ENCODE measurements at places on chromosomes 6 and 20. TPM values are rescaled to one million over a fixed set of nuclear protein-coding genes. Genes with fewer than 3 reads are reported as not detected.

The CPXM1 gene
- total RNA-seq, result 0.50 TPM

The FAM217A gene
- not detected for total RNA-seq

The PREX1 gene
- 3.1 TPM for total RNA-seq

- H3K4me3 ChIP-seq, result no peak overlapping the region
- H3K36me3 ChIP-seq, result no peaks in the 10 kb centered on the region
- DNase-seq, result peak; percentile 82
- no peaks in the 10 kb centered on the region for H3K27me3 ChIP-seq
- H3K4me1 ChIP-seq, result no peaks in the 10 kb centered on the region
Measured at GRCh38 chr6:154962753-154963152, 32.4 kb upstream of the TIAM2 start.

GRCh38 chr6:32181915-32182529 lies 2.0 kb downstream of the AGER start:
- H3K27me3 ChIP-seq, result no peaks in the 10 kb centered on the region
- DNase-seq, result no peak
- H3K27ac ChIP-seq, result no peak overlapping the region
- H3K4me3 ChIP-seq, result no peak overlapping the region
- peaks cover 3% of the 10 kb centered on the region for H3K4me1 ChIP-seq
- H3K36me3 ChIP-seq, result peaks cover 10% of the 10 kb centered on the region

The CCDC28A gene
- 20.3 TPM for total RNA-seq

The ANKRD66 gene
- total RNA-seq, result not detected

The HRH3 gene
- total RNA-seq, result not detected

DNA sequence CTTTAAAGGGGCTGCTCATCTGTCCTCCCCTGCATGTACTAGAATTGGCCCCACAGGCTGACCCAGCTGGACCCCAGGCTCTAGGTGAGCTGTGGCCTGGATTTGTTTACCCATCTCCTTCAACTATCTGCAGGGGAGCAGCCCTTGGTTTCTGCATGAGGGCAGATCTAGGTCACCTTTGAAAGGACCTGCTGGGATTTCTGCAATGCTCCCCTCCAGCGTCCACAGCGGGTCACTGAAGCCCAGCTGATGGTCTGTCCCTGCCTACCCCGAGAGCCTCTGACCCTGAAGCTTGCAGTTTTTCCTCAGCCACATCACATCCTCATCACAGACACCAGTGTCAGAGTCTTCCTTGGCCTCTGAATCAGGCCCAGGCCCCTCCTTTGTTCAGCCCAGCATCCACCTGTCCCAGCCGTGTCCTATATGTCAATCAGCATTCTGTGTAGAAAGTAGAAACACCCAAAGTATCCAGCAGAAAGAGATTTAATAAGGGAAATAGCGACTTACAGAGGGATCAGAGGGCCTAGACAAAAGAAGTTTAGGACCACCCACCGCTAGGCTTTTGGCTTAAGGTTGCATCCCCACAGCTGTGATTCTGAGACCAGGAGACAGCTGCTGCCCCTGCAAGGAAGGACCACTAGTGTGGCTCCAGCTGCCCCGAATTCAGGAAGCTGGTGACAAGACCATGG lies 243.1 kb downstream of the LRFN2 start:
- no peak overlapping the region for H3K4me3 ChIP-seq
- no peak for DNase-seq
- H3K36me3 ChIP-seq, result no peaks in the 10 kb centered on the region
- H3K27me3 ChIP-seq, result no peaks in the 10 kb centered on the region

- peak; percentile 49 for DNase-seq
- no peak overlapping the region for H3K4me3 ChIP-seq
- H3K4me1 ChIP-seq, result peaks cover 6% of the 10 kb centered on the region
- no peaks in the 10 kb centered on the region for H3K27me3 ChIP-seq
- H3K36me3 ChIP-seq, result peaks cover 16% of the 10 kb centered on the region
Measured at GRCh38 chr20:2859330-2860121, 13.8 kb upstream of the PTPRA start.

DNA sequence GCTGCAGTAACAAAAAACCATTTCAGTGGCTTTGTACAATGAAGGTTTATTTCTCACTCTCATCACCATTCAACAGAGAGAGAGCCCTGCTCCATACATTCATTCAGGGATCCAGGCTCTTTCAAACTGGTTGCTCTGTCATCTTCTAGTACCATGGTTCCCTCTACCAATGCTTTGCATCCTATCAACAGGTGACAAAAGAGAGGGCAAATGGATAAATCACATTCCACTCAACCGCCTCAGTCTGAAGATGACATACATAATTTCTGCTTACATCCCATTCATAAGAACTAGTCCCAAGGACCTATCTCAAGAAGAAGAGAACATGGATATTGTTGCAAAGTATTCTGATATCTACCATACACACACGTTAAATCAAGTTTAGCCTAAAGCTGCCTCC lies 51.6 kb downstream of the IYD start:
- no peaks in the 10 kb centered on the region for H3K36me3 ChIP-seq
- no peak overlapping the region for H3K27ac ChIP-seq
- DNase-seq, result no peak
- no peaks in the 10 kb centered on the region for H3K27me3 ChIP-seq

The LPA gene
- total RNA-seq, result not detected

- no peak overlapping the region for H3K4me3 ChIP-seq
- H3K27ac ChIP-seq, result no peak overlapping the region
- no peaks in the 10 kb centered on the region for H3K36me3 ChIP-seq
- H3K27me3 ChIP-seq, result no peaks in the 10 kb centered on the region
- H3K4me1 ChIP-seq, result no peaks in the 10 kb centered on the region
- DNase-seq, result no peak
Measured at GRCh38 chr6:76435174-76435573, 362.7 kb upstream of the IMPG1 start.

- no peaks in the 10 kb centered on the region for H3K4me1 ChIP-seq
- no peak overlapping the region for H3K27ac ChIP-seq
- no peaks in the 10 kb centered on the region for H3K36me3 ChIP-seq
- H3K4me3 ChIP-seq, result no peak overlapping the region
- H3K27me3 ChIP-seq, result no peaks in the 10 kb centered on the region
- DNase-seq, result no peak
Measured at GRCh38 chr6:44842616-44843015, 455.1 kb downstream of the CDC5L start.

GRCh38 chr6:163830641-163831040 lies 416.1 kb downstream of the QKI start:
- H3K27ac ChIP-seq, result no peak overlapping the region
- H3K4me1 ChIP-seq, result no peaks in the 10 kb centered on the region
- H3K27me3 ChIP-seq, result no peaks in the 10 kb centered on the region

The OR2J3 gene
- not detected for total RNA-seq

DNA sequence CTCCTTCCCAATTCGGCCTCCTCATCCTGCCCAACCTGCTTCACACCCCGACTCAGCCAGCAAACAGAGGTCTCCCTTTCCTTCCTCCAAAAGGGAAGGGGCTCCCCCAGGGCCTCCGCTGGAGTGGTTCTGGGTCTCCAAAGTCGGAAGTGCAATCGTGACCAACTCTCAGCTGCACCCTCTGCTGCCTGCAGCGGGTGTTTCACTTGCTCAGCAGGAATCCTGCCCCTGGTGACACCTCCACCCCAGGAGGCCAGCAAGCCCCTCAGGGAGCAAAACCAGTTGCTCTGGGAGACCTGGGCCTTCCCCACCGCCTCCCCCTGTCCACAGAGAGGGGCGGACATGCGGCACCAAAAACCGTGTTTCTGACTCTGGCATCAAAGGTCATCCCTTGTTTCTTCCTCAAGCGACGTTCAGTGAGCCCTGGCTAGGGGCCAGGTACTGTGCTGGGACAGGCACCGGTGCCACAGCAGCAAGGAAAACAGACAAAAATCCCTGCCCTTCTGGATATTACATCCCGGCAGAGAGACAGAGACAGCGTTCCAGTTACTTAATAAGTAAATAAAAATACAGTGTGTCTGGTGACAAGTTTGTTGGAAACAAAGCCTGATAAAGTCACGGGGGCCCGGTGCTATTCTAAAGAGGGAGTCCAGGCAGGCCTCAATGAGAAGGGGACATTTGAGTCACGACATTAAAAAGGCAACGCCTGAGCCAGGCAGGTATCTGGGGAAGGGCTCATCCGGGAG lies 219.0 kb downstream of the BMP7 start:
- H3K36me3 ChIP-seq, result no peaks in the 10 kb centered on the region
- no peak for DNase-seq
- no peaks in the 10 kb centered on the region for H3K27me3 ChIP-seq
- no peak overlapping the region for H3K27ac ChIP-seq
- H3K4me1 ChIP-seq, result no peaks in the 10 kb centered on the region
- H3K4me3 ChIP-seq, result no peak overlapping the region

The LST1 gene
- not detected for total RNA-seq

The WFDC10B gene
- not detected for total RNA-seq

The MROH8 gene
- 1.2 TPM for total RNA-seq

The HAO1 gene
- total RNA-seq, result not detected

The ZBTB12 gene
- total RNA-seq, result 13.2 TPM

The MYBL2 gene
- 0.26 TPM for total RNA-seq

DNA sequence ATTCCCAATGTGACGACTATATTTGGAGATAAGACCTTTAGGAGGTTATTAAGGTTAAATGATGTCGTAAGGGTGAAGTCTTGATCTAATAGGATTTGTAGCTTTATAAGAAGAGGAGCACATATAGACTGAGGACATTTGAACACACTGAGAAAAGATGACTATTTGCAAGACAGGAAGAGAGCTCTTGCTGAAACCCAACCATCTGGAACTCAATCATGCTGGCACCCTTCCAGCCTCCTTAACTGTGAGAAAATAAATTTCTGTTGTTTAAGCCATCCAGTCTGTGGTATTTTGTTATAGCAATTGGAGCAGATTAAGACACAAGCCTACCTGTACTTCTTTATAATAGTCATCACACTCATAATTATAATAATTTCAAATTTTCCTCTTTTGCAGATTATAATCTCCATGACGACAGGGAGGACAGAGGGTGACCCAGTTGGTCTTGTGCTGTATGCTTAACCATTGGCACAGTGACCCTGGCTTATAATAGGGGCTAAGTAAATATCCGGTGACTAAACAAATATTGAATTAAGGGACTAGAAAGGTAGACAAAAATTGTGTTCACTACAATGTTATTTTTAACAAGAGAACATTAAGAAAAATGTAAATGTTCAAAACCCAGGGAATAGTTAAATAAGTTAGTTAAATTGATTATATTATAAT lies 206.4 kb upstream of the HDDC2 start:
- peak; percentile 19 for DNase-seq
- no peak overlapping the region for H3K27ac ChIP-seq
- no peaks in the 10 kb centered on the region for H3K27me3 ChIP-seq
- H3K4me3 ChIP-seq, result no peak overlapping the region
- H3K4me1 ChIP-seq, result no peaks in the 10 kb centered on the region

DNA sequence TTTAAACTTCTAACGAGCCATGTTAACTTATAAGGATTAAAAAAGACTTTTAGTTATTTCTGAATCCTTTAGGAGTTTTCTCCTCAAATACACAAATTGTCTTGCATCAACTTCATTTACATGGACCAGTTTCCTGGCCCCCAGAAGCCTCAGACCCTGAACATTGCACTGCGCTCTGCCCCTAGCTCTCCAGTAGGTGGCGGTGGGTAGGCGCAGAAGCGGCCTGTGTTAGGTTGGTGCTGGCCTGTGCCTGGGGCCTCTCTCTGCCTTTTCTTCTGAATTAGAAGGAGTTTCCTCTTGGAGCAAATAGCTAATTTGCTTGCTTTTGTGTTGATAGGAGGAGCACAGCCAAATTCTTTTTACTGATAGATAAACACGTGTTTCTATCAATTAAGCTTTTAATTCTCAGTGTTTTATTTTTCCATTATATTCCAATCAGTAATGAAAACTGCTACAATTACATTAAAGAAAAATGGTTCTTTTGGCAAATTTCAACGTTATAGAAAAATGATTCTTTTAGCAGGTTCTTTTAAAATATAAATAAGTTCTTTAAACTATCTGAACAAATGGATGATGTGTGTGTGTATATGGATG lies 44.4 kb downstream of the DTD1 start:
- H3K36me3 ChIP-seq, result no peaks in the 10 kb centered on the region
- no peaks in the 10 kb centered on the region for H3K4me1 ChIP-seq
- peak; percentile 48 for DNase-seq
- H3K27me3 ChIP-seq, result no peaks in the 10 kb centered on the region

The HELZ2 gene
- 47.6 TPM for total RNA-seq

DNA sequence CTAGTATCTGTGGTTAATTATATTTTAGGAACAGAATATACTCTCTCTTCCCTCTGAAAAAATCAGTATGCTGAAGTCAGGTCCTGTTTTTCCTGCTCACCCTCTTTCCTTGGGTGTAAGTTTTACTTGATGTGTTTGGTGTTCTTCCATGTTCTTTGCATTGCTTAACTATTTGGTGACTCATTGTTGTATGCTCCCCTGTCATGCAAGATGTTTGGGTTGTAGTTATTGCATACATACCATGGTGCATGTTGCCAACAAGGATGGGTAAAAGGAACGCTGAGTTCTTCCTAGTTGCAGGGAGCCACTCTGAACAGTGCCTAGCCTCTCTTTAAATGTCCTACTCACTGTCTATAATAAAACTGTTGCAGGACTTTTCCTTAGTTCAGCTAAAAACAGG lies 207.9 kb upstream of the LAMP5 start:
- H3K27me3 ChIP-seq, result no peaks in the 10 kb centered on the region
- no peak overlapping the region for H3K4me3 ChIP-seq
- H3K36me3 ChIP-seq, result no peaks in the 10 kb centered on the region
- H3K4me1 ChIP-seq, result peaks cover 6% of the 10 kb centered on the region
- no peak overlapping the region for H3K27ac ChIP-seq
- DNase-seq, result peak; percentile 97

The ALDH8A1 gene
- 0.50 TPM for total RNA-seq

GRCh38 chr20:16419138-16419715 lies 154.0 kb downstream of the KIF16B start:
- no peak overlapping the region for H3K27ac ChIP-seq
- no peaks in the 10 kb centered on the region for H3K36me3 ChIP-seq
- H3K4me1 ChIP-seq, result no peaks in the 10 kb centered on the region
- DNase-seq, result no peak
- H3K4me3 ChIP-seq, result no peak overlapping the region

The RNGTT gene
- 12.7 TPM for total RNA-seq

DNA sequence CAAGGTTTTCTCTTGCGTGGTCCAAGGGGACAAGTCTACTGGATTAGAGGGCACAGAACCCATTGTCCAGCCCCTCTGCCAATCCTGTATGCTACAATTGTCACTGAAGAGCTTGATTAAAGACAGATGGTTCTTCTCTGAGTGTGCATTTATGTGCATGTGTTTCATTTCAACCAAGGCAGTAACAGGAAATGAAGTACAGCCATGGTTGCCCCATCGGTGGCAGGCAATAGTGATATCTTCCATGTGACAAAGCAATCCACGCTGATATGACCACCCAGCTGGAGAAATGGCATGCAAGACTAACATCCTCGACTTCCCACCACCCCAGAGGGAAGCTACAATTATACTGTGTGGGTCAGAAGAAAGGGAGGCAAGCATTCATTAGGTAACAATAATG lies 85.5 kb downstream of the UNC5CL start:
- peaks cover 15% of the 10 kb centered on the region for H3K4me1 ChIP-seq
- no peak for DNase-seq
- no peaks in the 10 kb centered on the region for H3K27me3 ChIP-seq
- no peak overlapping the region for H3K27ac ChIP-seq
- H3K4me3 ChIP-seq, result no peak overlapping the region
- no peaks in the 10 kb centered on the region for H3K36me3 ChIP-seq

GRCh38 chr20:15119852-15120487 lies 782.6 kb upstream of the FLRT3 start:
- no peak overlapping the region for H3K27ac ChIP-seq
- H3K36me3 ChIP-seq, result no peaks in the 10 kb centered on the region
- no peaks in the 10 kb centered on the region for H3K27me3 ChIP-seq
- H3K4me3 ChIP-seq, result no peak overlapping the region
- no peaks in the 10 kb centered on the region for H3K4me1 ChIP-seq
- DNase-seq, result no peak

The PRDM13 gene
- total RNA-seq, result not detected
